ENCODE measurements at places on chromosomes 11 and 22.

GRCh38 chr11:692824-693414 lies 2.1 kb downstream of the DEAF1 start:
- no peak for DNase-seq

- peak; percentile 78 for DNase-seq
These were observed 22.2 kb upstream of the CCDC34 start for GRCh38 chr11:27385245-27385644.

DNA sequence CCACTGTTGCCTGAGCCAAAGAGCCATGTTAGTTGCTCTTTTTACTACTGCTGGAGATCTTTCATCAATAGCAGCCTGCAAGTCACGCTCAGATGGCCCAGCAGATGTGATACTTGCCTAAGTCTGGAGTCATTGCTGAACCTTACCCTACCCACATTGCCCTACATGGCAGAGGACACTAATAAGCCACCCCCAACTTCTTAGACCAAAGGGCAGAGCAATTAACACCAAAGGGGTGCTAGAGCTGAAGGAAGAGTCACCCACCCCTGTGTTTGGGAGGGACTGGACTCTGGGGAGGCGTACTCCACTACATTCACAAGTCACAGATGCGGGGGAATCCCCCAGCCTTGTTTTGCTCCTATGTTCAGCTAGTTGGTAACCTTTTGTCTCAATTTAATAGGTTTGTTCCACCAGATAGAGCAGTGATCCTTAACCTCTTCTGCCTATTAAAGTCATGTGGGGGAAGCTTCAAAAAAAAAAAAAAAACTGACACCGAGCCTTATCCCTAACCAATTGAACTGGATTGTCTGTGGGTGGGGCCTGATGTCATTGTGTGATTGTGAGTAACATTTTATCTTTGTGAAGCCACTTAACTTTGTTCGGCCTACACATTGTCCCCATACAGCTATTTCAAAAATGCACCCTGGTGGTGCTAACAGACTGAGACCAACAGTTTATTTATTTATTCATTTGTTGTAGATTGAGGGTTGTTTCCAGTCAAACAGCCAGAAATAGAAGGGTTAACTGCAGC lies 13.1 kb downstream of the ADM start:
- no peak for DNase-seq

- DNase-seq = no peak
These were observed 13.7 kb upstream of the PPARA start for GRCh38 chr22:46136486-46137217.

- DNase-seq = no peak
These were observed 21.7 kb upstream of the CTTN start for GRCh38 chr11:70376621-70377020.

DNA sequence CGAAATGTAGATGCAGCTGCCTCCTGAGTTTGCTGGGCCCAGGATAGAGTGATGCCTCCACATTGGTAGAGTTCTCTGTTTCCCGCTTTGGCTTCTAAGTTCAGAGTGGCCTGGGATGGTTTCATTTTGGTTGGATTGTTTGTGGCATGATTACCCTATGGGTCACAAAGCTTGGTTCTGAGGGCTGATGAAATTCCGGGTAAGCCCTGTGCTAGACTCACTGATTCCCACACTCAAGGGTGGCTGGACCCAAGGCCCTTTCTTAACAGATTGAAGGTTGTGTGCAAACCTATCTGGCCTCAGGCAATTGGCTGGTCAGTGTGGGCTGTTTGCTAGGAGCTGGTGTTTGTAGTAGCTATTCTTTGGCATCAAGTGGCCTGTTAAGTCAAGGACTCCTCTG lies 158.4 kb downstream of the MYO18B start:
- DNase-seq = no peak

DNA sequence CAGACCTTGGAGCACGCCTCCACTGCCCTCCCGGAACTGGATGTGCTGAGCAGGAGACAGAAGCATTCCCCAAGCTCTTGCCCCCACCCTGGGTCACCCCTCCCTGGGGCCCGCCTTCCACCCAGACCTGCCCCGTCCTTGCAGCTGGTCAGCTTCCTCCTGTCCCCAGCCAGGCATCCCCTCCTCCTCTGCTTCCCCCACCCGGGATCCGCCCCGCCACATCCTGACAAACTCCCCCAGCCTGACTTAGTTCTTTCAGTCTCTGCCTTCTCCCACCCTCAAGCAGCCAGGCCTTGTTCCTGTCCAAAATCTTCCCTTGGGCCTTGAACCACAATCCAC lies 1.1 kb upstream of the PLXNB2 start:
- DNase-seq = no peak

DNA sequence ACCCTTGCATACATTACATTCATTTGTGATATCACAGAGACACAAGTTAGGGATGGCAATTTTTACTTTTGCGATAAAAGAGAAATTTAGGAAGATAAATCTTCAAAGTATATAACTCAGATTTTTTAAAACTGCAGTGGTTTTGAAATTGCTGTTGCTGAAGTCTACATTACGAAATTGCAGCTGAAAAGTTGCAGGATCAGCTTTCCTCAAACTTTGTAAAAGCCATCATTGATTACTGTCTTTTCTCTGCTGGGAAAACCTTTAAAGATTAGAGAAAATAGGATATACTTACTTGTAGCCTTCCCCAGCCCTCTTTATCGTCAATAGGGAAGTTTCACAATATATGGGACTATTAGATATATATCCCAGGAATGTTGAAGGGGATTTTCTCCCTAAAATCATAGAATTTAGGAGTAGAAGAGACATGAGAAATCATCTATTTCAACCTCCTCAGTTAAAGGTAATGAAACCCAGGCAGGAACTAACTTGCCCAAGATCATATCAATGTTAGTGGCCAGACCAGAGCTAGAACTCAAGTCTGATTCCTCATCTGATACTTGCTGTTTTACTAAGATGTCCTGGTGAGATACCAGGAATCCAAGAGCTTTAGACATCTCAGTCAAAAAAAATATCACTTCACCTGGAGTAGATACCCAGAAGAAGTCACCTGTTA lies 10.4 kb upstream of the AGBL2 start:
- no peak for DNase-seq

DNA sequence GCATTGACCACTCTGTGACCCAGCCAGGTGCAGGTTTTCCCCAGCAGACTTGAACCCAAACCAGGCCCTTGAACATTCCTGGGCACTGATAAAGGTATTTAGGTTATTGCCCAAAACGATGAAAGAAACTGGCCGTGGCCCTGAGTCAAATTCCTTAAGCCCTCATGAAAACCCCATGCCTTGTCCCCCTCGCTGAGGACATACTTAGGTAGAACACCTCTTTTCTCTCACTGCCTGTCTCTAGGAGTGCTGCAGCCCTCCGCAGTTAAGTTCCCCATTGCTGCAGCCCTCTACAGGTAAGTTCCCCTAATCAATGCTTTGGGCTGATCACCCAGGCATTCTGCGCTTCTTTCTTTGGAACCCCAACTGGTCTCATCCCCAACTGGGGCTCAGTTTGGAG lies 961.6 kb downstream of the TBC1D22A start:
- DNase-seq = no peak

- no peak for DNase-seq
These were observed 4.9 kb downstream of the DERL3 start for GRCh38 chr22:23833911-23834317.

DNA sequence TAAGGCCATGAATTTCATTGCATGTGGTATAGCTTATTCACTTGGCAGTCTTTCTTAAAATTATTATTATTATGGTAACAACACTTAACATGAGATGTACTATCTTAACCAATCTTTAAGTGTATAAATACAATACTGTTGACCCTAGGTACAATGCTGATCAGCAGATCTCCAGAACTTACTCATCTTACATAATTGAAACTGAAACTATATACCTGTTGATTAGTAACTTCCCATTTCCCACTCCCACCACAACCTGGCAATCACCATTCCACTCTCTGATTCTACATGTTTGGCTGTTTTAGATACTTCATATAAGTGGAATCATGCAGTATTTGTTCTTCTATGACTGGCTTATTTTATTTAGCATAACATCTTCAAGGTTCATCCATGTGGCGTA lies 150.2 kb upstream of the POU2AF2 start:
- no peak for DNase-seq

DNA sequence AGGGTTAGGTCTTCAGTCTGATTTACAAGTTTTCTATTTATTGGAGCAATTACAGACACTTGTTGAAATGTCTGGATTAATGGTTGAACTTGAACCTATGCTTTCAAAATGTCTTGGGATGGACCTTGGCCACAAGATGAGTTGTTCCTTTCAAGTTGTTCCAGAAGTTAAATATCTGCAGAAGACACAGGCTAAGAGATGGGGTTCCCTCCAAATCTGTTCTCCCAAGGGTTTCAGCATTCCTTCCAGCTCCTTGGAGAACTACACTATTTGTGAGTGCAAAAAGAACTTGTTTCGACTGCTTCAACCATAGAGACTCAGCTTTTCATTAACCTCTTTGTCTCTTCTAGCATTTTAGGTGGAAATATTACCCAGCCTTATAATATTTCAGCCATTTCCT lies 189.0 kb upstream of the BLID start:
- no peak for DNase-seq

DNA sequence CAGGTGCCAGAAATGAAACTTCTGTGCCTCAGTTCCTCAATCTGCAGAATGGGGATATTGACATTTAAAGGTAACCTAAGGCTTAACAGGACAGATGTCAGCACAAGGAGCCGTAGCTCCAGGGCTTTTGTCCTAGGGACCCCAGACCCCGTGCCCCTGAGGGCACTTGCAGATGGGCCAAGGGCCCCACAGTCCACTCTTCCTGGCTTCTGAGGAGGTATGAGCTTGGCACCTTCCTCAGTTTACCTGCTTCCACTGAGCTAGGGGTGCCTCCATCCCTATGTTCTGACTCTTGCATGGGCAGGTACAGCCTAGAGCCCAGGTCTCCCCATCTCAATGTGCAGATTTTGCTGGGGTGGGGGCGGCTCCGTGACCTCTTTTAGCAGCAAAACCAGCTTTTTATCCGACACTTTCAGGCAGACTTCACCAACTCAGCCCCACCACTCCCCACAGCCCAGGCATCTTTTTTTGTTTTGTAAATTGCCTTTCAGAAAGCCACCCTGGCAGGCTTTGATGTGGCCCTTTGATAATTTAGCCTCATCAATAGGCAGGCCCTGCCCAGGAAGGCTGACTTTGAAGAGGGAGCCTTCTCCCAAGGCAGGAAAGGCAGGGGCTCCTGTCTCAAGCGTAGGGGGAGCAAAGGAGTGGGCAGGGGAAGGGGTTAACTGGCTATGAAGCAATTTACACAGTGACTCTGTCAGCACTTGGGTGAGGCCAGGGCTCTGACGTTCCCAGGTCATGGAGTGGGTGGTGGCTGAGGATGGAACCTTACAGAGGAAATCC lies 23.7 kb upstream of the FGF3 start:
- no peak for DNase-seq

GRCh38 chr11:72305891-72306585 lies 62.1 kb upstream of the PHOX2A start:
- no peak for DNase-seq

DNA sequence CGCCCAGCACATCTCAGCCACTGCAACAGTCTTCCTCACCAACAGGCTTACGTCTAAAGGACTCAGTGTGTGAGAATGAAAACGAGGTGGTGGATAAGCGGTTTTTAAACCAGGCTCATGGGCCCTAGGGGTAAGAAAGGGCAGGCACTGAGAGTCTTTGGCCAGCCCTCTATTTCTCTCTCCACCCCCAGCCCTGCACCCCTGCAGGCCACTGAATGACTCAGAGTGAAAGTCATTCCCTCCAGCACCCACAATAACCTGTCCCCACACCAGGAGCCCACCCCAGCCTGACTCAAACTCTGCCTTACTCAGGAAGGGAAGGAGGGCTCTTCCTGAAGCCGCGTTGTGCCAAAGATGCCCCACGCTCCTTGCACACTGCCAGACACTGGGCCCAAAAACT lies 72.0 kb downstream of the LARGE1 start:
- no peak for DNase-seq

DNA sequence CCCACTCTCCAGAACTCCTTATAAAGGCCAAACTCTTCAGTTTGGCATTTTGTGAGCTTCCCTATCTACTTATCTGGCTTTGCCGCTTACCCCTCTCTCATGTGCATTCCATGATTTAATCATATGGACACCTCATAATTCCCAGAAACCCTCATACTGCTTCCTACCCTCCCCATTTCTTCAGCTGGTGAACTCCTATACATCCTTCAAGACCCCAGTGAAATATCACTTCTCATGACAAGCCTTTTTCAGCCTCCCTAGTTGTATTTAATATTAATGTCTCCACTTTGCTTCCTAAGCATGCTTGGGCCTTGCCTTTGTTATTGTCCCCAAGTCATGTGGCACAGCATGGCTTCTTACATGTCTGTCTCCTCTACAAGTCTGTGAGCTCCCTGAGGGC lies 13.7 kb upstream of the TSPAN18 start:
- DNase-seq = no peak

- DNase-seq = no peak
These were observed 2.0 kb downstream of the SCARF2 start for GRCh38 chr22:20435436-20436306.

DNA sequence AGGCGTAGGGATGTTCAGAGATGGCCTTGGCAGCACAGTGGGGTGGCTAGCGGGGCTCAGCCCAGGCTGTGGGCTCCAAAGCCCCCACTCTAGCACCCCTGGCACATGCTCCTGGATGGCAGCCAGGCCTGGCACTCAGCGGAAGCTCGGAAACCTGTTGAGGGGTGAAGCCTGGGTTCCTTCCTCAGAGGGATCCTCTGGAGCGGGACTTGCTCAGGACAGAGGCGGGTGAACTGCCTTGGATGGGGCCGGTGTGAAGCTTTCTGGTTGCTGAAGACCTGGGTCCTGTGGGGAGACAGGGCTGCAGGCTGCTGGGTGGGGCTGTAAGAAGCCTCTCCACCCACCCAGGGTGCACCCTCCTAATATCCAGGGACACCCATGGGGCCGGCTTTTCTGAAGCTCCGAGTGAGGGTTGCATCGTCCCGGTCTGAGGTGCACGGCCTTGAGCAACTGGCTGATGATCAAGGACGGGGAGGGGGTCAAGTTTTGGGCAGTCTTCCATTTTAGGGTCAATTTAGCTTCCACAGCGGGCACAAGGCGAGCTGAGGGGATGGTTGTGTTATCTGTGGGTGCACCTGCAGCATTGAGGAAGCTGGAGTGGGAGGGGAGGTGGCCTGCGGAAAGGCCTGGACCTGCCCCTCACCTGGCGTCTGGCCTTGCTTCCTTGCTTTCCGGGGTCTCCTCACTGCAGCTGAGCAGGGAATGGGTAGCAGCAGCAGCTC lies 5.2 kb downstream of the MRGPRE start:
- DNase-seq = no peak

GRCh38 chr11:3109434-3109833 lies 52.2 kb upstream of the CARS1 start:
- no peak for DNase-seq

Measured in AG04449 (cell line).